LHCN-M2 (cell line): ENCODE measurements at places on chromosomes 3 and 15.

DNA sequence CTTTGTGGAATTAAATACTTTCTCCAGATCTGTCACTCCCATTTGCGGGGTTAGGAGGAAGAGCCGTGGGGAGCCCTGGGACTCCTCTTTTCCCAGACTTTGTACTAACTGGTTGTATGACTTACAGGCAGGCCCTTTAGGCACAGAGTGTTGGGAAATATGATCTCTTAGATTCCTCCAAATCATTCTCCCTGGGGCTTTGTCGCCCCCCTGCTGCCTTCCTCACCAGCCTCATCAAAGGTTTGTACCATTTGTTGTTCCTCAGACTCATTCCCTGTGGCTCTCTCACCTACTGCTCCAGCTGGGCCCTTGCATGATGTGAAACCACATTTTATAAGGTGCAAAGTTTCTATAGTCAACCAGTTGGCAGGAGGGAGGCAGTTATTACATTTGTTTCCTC, 56.4 kb downstream of the CRYGS start:
- no peak for DNase-seq

DNA sequence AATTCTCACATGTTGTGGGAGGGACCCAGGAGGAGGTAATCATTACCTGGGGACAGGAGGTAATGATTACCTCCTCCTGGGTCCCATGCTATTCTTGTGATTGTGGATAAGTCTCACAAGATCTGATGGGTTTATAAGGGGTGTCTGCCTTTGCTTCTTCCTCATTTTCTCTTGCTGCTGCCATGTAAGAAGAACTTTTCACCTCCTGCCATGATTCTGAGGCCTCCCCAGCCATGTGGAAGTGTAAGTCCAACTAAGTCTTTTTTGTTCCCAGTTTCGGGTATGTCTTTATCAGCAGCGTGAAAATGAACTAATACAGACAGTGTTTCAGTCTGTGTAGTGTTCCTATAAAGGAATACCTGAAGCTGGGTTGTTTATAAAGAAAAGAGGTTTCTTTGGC, 13.1 kb upstream of the KCTD6 start:
- no peak for DNase-seq

- no peak for DNase-seq
Observed at GRCh38 chr3:167078070-167078622, 302.0 kb downstream of the ZBBX start.

DNA sequence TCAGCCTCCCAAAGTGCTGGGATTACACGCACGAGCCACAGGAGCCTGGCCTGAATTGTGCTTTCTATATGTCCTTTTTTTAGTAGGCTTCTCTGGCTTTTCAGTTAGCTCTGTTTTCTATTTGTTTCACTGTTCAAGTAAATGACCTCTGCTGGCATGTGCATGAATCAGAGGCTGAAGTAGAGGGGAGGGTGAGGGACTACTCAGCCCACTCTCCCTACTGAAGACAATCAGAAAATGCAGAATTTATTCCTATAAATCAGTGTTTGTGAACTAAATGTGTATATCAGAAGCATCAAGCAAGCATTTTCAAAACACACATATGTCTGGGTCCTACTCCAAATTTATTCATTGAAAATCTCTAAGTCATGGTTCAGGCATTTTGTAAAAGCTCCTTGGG, 45.0 kb downstream of the ZMAT3 start:
- DNase-seq: no peak

GRCh38 chr3:48086705-48087104, 70.5 kb upstream of the MAP4 start:
- DNase-seq: peak; percentile 52

- DNase-seq: no peak
Observed at GRCh38 chr15:81642451-81642990, 268.5 kb upstream of the TMC3 start.

DNA sequence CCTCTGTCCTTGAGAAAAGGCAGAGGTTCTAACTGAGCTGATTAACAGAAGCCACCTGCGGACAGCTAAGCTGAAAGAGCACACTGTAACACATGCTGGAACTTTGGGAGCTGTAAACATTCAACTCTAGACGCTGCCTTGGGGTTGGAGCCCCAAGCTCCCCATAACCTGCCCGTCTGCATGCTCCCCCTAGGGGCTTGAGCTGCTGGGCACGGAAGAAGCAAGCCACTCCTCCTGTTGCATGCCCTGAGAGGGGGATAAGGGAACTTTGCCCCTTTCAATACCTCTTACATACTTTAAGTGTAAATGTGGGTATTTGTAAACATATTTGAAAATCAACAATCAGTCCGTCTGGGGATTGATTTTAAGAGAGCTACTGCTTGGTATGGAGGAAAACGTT, 188.4 kb downstream of the ADAMTSL3 start:
- DNase-seq: no peak

GRCh38 chr3:170044795-170045244, 7.0 kb downstream of the GPR160 start:
- DNase-seq: no peak

DNA sequence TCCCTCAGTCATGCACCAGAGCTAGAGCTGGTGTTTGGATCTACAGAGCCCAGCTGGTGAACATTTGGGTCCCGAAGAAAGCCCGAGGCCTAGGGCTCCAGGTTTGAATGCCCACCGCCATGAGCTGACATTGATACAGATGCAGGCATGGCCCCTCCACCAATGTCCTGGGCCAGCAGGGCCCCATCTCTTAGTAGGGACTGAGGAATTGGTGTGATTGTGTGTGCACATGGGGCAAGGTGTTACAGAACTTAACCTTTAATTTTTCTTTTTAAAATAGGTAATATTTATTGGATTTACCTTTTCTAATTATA, 11.0 kb downstream of the PODXL2 start:
- no peak for DNase-seq

- DNase-seq: peak; percentile 74
Observed at GRCh38 chr3:86978111-86978551, 12.8 kb downstream of the VGLL3 start.

GRCh38 chr3:86787091-86787490, 203.9 kb downstream of the VGLL3 start:
- DNase-seq: peak; percentile 61

- no peak for DNase-seq
Observed at GRCh38 chr15:74858369-74858740, 14.8 kb downstream of the SCAMP2 start.

- peak; percentile 80 for DNase-seq
Observed at GRCh38 chr15:95018888-95019545, 787.7 kb downstream of the MCTP2 start.

DNA sequence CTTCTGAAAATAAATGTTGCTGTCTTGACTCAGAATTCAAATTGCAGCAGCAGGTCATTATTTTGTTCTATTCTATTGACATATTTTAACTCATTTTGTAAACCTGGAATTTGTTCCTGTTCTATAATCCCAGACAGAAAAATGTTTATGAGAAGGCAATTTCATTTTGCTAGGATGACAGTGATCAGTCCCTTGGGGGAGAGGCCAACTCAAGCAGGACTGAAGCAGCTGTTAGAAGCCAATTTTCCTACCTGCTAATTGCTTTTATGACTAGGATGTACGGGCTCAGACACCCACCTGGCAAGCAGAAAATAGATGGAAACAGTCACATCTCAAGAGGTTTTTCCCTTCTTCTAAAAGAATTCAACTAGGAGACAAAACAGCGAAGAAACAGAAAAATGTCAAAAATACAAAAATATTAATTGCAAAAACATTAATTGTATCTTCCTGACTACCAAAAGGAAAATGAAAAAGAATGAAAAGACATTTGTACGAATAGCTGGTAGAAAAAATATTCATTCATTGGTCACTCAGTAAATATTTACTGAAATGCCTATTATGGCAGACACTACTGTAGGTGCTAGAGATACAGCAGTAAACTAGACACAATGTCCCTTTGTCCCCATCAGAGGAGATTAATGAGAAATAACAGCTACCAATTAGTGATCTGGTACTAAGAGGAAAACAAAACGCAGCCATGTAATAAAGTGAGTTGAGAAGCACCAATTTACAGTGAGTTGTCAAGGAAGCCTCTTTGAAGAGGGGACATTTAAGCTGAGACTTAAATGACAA, 73.5 kb downstream of the PEAK1 start:
- DNase-seq: no peak

GRCh38 chr3:79268422-79268821, 499.4 kb downstream of the ROBO1 start:
- no peak for DNase-seq

GRCh38 chr3:122679085-122679881, 1.4 kb upstream of the PARP14 start:
- peak; percentile 71 for DNase-seq

DNA sequence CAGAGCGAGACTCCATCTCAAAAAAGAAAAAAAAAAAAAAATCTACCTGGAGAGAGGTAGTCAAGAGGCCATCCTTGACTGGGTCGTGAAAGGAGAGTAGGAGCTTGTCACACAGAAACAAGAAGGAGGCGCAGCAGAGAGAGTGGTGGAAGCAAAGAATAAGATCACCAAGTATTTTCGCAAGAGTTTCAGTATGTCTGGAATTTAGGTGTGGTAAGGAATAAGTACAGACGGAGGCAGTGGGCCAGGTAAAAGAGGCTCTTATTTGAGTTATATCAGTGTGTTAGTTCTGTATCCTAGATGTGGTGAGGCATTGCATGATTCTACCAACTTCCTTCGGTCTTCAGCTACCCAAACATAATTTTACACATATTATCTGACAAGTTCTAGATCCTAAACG, 14.6 kb upstream of the ATP10A start:
- DNase-seq: no peak

DNA sequence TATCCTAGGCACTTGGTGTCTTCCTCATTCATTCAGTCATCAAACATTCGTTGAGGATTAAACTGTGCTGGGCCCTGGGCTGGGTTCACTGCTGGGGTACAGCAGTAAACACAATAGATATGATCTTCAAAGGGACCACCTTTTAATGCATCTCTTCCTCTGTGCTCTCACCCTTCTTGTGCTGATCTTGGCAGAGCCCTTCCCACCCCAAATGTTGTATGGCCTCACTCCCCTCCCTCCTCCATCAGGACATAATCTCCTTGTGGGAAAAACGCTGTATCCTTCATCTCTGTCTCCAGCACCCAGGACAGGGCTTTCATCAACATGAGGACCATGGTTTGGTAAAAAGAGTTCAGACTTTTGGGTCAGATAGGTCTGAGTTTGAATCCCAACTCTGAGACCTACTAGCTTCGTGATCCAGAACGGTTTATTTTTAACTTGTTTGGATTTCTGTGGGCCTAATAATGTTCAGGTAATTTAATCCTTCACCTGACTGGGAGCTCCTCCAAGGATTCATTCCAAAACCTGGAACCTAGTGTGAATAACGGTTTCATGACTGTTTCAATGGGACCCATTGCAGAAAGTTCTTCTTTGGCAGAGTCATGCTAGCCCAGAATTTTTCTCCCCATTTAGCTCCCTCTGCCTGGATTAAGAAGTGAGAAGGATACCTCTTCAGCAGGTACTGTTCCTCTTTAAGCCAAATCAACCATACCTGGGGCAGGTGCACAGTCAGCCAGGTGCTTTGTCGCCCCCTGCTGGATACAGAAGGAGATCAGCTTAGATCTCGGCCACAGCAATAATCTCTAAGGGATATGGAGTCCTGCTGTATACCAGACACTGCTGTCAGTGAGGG, 5.2 kb upstream of the WNT7A start:
- DNase-seq: no peak

- DNase-seq: no peak
Observed at GRCh38 chr3:195700319-195700718, 20.5 kb upstream of the MUC20 start.

- DNase-seq: no peak
Observed at GRCh38 chr3:100396967-100397366, 3.9 kb downstream of the TOMM70 start.

- peak; percentile 91 for DNase-seq
Observed at GRCh38 chr3:195885036-195885891, 23.1 kb downstream of the TNK2 start.

- no peak for DNase-seq
Observed at GRCh38 chr3:192186045-192186444, 541.3 kb downstream of the FGF12 start.

DNA sequence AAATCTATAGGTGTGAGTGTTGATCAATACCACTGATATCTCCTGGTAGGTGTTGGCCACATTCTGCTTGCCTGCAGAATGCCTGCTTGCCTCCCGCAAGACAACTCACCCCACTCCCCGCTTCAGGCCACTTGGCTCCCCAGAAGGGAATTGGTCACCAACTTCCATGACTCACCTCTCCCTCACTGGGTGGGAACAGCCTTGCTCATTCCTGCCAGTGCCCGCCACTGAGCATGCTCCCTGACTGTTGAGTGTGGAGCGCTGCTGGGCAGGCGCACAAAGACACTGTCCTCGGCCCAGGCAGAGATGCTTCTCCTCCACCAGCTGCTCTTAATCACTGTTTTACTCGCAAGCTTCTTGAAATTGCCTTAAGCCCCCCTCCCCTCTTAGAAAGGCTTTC, 57.3 kb upstream of the PPP2R3A start:
- peak; percentile 35 for DNase-seq

DNA sequence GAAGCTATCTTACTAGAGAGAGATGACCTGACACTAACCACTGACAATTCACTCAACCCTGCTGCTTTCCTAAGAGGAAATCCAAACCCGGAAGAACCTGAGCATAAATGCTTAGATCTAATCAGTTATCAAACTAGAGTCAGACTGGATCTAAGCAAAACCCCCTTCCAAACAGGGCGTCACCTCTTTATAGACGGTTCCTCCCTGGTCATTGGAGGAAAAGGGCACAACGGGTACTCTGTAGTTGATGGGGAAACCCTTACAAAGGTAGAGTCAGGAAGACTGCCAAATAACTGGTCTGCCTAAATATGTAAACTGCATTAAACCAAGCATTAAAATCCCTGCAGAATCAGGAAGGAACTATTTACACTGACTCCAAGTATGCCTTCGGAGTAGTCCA, 41.3 kb upstream of the FSTL1 start:
- DNase-seq: no peak

DNA sequence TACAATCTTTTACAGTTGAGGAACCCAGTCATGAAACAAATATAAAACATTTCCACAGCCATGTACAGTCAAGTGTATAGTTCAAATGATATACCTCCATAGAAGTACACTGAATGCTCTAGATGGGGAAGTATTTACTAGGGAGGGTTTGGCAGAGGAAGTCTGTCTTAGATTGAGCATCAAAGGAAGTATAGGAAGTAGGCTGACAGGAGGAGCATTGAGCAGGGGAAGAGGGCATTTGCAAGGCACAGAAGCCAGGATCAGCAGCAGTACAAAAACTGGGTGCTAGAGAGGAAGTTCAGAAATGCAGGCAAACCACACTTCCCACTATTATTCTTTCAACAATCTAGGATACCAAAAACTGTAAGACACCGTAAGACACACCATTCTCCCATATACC, 122.6 kb downstream of the ANO10 start:
- DNase-seq: no peak
